ENCODE measurements at places on chromosomes 4 and X. TPM values are rescaled to one million over a fixed set of nuclear protein-coding genes. Genes with fewer than 3 reads are reported as not detected.

DNA sequence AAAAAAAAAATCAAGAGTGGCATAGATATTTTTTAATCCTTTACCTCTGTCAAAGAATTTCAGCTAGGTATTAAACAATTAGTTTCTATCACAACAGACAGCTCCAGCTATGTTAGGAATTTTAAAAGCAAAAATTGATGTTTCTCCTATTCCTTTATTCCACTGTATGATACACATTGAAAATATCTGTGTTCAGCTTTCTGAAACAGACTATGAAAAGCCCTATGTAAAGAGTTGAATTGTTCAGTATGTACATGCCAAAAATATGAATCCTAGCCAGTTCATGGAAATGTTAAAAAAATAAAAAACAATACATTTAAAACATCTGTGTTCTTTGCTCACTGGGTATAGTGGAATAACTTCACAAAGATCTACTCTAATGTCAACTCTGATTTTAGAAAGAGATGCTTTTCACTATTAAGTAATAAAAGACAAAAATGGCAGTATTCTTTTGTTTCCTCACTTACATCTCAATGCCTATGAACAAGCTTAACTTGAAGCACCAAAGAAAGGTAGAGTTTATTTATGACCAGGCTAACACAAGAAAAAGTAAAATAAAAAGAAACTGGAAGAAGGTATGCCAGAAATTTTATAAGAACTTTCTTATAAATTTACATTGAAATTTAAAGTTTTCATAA is 32.1 kb downstream of the FBXW7 start:
- no peak for DNase-seq

DNA sequence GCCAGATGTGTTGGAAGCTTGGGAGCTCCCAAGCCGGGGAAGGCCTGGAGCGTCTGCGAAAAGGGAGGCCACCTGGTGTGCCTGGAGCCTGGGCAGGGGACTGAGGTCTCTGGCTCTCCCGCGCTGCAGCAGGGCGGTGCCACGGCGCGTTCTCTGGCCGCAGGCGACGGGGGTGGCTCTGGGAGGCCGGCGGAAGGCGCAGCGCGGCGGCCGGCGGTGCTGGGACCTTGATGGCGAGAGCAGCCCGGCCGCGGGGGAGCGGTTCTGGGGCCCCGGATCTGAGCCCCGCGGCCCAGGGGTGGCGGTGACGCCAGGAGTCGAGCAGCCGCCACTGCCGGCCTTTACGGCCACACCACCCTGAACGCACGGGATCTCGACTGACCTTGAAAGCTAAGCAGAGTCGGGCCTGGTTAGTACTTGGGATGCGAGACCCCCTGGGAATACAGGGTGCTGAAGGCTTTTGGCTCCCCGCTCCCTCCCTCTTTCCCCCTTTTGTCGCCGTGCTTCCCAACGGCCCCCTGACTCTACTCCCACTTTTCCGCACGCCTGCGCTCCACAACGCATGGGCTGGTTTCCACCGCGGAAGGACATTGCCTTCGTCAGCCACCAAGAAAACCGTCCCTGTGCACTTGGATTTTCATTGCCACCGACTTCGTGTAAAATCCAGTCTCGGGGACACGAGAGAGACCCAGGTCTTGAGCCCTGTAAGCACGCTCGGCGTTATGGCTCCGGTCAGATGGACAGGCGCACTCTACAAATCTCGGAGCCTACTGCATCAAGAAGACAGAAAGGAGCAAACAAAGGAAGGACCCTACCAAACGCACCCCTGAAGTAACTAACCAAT is 9.5 kb downstream of the FRG2 start:
- no peak for DNase-seq

DNA sequence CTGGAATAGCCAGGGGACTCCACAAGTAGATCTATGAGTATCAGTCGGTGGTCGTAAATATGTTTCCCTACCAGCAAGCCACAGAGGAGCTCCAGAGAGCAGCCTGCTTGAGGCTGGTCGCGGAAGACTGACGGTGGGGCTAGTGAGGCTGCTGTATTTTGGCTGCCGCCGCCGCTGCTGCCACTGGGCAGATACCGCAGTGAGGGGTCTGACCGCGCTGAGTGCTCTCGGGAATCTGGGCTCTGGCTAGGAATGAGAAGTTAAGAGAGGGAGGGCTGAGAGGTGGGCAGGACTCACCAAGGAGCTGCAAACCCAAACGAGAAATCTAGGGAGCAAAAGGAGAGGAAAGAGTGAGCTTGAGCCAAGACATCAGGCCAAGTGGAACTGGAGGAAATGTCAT is at the start of gene EXOC1L:
Gene EXOC1L, plus strand, starts transcription at position 157 of the 400 bp plus-strand sequence. Its CDS starts 237 bp downstream, at position 394.
- no peak for DNase-seq

DNA sequence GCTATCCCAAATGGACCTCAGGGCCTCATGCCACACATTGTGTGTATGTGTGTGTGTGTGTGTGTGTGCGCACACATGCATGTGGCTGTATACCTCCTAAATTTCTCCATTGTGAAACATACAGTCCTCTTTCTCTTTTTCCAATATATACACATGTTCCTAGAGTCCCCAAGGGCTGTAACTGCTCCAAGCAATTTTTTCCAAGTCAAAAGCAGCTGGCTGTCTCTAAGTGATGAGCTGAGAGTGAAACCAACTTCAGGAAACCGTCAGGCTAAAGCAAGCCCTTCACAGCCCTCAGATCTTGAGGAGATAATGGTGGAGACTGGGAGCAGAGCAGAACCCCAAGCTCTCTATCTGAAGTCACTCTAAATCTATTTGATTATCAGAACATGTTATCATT is 496.1 kb upstream of the DIPK2B start:
- DNase-seq = no peak

GRCh38 chrX:150255441-150256296 is 107.4 kb upstream of the MAMLD1 start:
- no peak for DNase-seq

GRCh38 chr4:10659251-10659650 is 25.3 kb downstream of the CLNK start:
- DNase-seq = no peak

- DNase-seq = peak; percentile 7
These were observed 747.6 kb downstream of the PCDH7 start for GRCh38 chr4:31467781-31468180.

GRCh38 chr4:99647071-99647470 is 10.6 kb downstream of the C4orf54 start:
- no peak for DNase-seq

DNA sequence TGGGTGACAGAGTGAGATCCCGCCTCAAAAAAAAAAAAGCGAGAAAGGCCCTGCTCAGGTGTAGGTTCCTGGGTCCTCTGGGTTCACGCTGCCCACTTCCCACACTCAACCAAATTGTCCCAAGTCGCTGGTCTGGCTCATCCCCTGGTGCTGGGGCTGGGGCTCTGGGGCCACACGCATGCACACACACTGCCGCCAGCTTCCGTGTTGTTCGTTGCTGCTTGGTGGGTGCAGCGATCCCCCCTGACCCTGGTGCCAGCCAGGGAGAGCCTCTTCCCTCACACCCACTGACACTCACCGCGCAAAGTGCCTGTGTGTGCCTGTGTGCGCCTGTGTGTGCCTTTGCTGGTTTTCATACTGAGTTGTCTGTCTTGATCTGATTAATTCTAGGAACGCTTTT is 124.1 kb upstream of the NKX1-1 start:
- no peak for DNase-seq

GRCh38 chr4:167383291-167383690 is 149.0 kb upstream of the SPOCK3 start:
- DNase-seq = no peak

DNA sequence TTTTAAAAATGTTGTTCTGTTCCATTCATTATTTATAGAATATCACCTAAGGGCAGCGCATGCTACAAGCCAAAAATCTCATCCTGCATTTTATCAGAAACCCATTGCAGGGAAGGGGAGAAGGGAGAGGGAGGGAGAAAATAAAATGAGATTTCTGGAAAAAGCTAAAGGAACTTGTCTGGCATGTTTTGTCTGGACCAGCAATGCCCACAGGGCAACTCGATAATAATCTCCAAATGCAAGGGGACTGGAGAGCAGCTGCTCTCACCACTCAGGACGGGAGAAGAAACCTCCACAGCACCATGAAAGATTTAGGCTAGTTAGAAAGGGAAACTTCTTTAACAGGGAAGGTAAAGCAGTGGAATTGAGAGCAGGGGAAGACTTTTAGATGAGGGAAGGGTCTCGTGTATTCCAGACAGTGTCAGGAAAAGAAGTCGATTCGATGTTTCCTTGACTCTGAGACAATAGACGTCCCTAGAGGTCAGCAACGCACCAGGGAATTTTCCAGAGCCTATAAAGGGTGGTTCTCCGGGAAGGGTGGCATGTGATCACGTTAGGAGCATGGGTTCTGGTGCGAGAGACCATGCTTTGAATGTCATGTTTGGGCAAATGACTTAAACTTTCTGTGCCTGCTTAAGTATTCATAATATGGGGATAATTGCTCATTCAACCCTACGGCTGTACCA is 132.2 kb upstream of the NDP start:
- no peak for DNase-seq

GRCh38 chrX:93637591-93637990 is 35.8 kb downstream of the NAP1L3 start:
- DNase-seq = no peak

DNA sequence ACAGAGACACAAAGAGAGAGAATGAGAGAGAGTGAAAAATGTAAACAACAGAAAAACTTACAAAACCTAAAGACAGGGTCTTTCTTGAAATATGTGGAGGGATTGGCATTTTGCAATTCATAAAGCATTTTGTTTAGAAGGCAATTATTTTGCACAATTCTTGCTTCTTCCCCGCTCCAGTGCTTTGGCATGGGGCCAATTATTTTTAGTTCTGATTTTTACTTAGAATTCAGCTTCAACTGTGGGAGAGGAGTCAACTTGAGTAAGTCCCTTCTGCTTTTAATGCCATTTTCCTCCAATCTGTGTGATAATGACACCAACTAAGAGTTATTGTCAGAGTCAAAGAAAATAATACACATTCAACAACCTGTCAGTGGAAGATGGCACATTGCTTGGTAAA is 1051.9 kb downstream of the NLGN4X start:
- DNase-seq = no peak

GRCh38 chr4:183356931-183357675 is 34.9 kb upstream of the CLDN24 start:
- no peak for DNase-seq

DNA sequence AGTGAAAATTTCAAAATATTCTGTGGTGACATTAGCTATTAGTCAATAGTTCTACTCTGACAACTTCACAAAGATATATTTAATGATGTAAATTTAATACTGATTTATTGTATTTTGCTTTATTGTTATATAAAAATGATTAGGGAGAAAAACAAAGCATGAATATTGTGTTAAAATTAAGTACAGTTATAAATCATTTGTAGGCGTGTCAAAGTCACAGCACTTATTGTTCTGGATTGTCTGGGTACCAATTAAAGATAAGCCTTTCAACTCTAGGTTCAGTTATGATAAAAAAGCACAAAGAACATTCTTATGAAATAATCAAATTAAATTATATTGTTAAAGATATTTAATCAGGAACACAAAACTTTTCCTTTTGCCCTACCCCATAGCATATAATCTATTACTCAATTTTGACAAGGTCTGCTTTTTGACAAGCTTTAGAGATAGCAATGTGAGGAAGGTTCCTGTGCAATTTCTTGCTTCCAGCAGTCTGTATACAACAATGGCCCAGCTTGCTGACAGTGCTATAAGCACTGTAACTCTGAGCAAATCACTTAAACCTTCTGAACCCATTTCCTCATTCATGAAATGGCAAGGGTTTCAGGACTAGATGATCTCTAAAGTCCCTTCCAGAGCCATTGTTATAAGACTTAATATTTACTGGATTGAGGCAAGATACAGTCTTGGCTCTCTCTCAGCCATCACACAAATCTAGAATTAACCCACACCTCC is 910.3 kb upstream of the LCORL start:
- no peak for DNase-seq

- no peak for DNase-seq
These were observed 105.8 kb upstream of the VCX3A start for GRCh38 chrX:6640727-6641126.

DNA sequence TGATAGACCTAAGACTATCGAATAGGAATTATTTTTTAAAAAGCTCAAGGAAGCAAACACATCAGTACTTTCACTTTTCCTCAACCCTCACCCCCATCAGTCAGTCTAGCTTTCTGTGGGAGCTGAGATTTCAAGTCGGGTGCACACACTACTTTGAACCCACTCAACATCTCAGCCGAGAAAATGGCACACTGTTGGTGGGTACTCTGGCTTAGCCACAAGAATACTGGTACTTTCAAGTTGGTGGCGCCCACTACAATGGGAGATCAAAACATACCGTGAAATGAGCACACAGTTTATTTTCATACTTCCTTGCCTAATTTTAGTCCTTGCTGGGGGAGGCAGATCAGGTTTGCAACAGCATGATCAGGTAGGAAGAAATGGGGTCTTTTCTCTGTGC is 10.2 kb downstream of the CD40LG start:
- DNase-seq = no peak

GPR50 gene
- total RNA-seq = 1.00 TPM

TDO2 gene
- 0.24 TPM for total RNA-seq

DMP1 gene
- 0.11 TPM for total RNA-seq

TLR2 gene
- 0.79 TPM for total RNA-seq

MAGEA2 gene
- total RNA-seq = 6.1 TPM

ATP2B3 gene
- total RNA-seq = 0.46 TPM

ZIC3 gene
- 0.31 TPM for total RNA-seq

Measured in astrocyte (in vitro differentiated cells and primary cell).